CD8-positive, alpha-beta memory T cell (primary cell): ENCODE measurements at places on chromosomes 6 and 20. TPM values are rescaled to one million over a fixed set of nuclear protein-coding genes. Genes with fewer than 3 reads are reported as not detected.

- H3K4me1 ChIP-seq = no peaks in the 10 kb centered on the region
- H3K27ac ChIP-seq = no peak overlapping the region
- H3K4me3 ChIP-seq = no peak overlapping the region
- DNase-seq = no peak
- H3K36me3 ChIP-seq = no peaks in the 10 kb centered on the region
Observed at GRCh38 chr6:51570168-51570921, 517.1 kb downstream of the PKHD1 start.

GRCh38 chr6:45808917-45809316, 206.7 kb downstream of the CLIC5 start:
- no peak for DNase-seq
- no peaks in the 10 kb centered on the region for H3K36me3 ChIP-seq
- no peak overlapping the region for H3K27ac ChIP-seq

- DNase-seq = no peak
- no peaks in the 10 kb centered on the region for H3K4me1 ChIP-seq
- H3K27me3 ChIP-seq = no peaks in the 10 kb centered on the region
Observed at GRCh38 chr6:158077676-158078075, 90.4 kb downstream of the SERAC1 start.

- H3K4me3 ChIP-seq = no peak overlapping the region
- H3K4me1 ChIP-seq = no peaks in the 10 kb centered on the region
- no peaks in the 10 kb centered on the region for H3K36me3 ChIP-seq
- DNase-seq = no peak
- H3K27me3 ChIP-seq = no peaks in the 10 kb centered on the region
Observed at GRCh38 chr6:139881728-139882211, 507.3 kb upstream of the CITED2 start.

DNA sequence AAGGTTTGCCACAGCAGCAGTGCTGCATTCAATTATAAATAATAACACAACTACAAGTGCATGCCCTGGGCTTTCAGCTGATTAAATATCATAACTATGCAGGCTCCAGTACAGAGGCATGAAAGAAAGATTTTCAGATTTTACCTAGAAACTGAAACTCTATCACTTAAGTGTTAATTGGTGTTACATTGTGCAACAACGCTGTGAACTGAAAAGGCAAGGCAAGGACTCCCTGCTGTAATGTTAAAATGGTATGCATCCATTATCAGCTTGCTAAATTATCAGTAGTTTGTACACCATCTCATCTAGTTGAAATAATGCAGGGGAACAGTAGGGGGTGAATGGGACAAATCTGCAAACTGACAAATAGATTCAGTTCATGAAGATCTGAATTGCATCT, 976.7 kb upstream of the MANEA start:
- H3K27ac ChIP-seq = no peak overlapping the region
- H3K36me3 ChIP-seq = no peaks in the 10 kb centered on the region
- DNase-seq = no peak

EYA4 gene
- not detected for total RNA-seq

CCDC170 gene
- total RNA-seq = not detected

DNA sequence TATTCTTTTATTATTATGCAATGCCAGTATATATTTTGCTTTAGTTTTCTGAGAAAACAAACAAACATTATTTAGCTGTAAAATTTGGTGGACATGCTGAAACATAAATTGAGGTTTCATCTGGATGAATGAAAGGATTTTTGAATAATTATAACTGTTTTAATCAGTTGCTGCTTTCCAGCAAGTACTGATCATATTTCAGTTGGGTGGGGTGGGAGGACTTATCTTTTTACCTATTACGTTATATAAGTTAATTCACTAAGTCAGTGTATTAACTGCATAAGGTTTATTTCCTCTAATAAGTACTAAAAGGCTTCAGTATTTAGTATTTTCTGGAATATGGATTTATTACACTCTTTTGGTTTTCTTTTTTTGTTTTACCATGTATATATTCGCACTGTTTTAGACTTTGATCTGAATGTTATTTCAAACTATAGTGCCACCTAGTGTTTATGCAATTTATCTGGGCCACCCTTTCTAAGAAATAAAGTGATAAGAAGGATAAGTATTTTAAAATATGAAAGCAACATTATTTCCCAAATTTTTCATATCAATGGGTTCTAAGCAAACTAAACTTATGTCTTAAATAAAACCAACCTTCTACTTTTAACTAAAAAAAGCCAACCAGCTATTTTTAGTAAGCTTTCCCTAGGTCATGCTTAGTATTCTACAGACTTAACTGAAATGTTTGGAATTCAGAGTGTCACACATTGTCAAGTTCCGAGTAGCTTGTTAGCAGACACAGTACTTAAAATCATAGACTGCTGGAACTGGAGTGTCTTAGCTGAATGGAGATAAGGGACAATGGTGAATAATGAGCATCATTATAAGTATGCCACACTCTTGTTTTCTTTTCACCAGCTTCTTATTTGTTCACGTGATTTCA, 105.4 kb upstream of the MCHR2 start:
- no peaks in the 10 kb centered on the region for H3K36me3 ChIP-seq
- no peaks in the 10 kb centered on the region for H3K4me1 ChIP-seq
- no peak overlapping the region for H3K4me3 ChIP-seq
- no peaks in the 10 kb centered on the region for H3K27me3 ChIP-seq
- DNase-seq = no peak

GRCh38 chr6:30311101-30311500, 15.6 kb upstream of the TRIM39 start:
- no peak for DNase-seq
- no peak overlapping the region for H3K27ac ChIP-seq
- peaks cover 26% of the 10 kb centered on the region for H3K36me3 ChIP-seq
- no peaks in the 10 kb centered on the region for H3K4me1 ChIP-seq

DNA sequence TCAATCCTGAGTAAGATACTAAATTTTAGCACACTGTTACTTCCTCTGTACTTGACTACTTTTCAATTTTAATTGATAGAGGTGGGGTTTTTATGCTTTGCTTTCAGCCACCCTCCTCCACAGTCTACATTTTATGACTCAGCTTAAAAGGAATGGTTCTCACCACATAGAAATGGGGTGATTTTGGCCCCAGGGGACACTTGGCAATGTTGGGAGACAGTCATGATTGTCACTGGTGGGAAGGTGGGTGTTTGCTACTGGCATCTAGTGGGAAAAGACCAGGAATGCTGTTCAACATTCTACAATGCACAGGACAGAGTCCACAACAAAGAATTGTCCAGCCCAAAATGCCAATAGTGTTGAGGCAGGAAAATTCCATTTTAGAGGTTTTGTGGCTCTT, 71.3 kb downstream of the PCSK2 start:
- H3K4me1 ChIP-seq = no peaks in the 10 kb centered on the region
- H3K4me3 ChIP-seq = no peak overlapping the region
- no peak overlapping the region for H3K27ac ChIP-seq
- no peak for DNase-seq
- H3K27me3 ChIP-seq = no peaks in the 10 kb centered on the region

GRCh38 chr6:157434349-157435033, 53.5 kb downstream of the ZDHHC14 start:
- H3K4me3 ChIP-seq = no peak overlapping the region
- H3K4me1 ChIP-seq = no peaks in the 10 kb centered on the region
- H3K36me3 ChIP-seq = no peaks in the 10 kb centered on the region

- H3K36me3 ChIP-seq = peaks cover 32% of the 10 kb centered on the region
- no peaks in the 10 kb centered on the region for H3K4me1 ChIP-seq
- no peaks in the 10 kb centered on the region for H3K27me3 ChIP-seq
- H3K4me3 ChIP-seq = no peak overlapping the region
- no peak overlapping the region for H3K27ac ChIP-seq
Observed at GRCh38 chr6:42618686-42619085, 54.9 kb downstream of the UBR2 start.

BPIFB1 gene
- total RNA-seq = not detected

- H3K36me3 ChIP-seq = no peaks in the 10 kb centered on the region
- DNase-seq = no peak
- H3K27ac ChIP-seq = peak overlapping the region; percentile 55
- peaks cover 56% of the 10 kb centered on the region for H3K4me1 ChIP-seq
Observed at GRCh38 chr6:52388790-52389189, 26.8 kb downstream of the PAQR8 start.

GRCh38 chr20:36574366-36575135, 1.2 kb downstream of the TGIF2 start:
- no peaks in the 10 kb centered on the region for H3K27me3 ChIP-seq
- peak; percentile 41 for DNase-seq
- peak overlapping the region; percentile 66 for H3K4me3 ChIP-seq
- peaks cover 10% of the 10 kb centered on the region for H3K36me3 ChIP-seq
- peak overlapping the region; percentile 91 for H3K27ac ChIP-seq

- no peaks in the 10 kb centered on the region for H3K27me3 ChIP-seq
- H3K36me3 ChIP-seq = no peaks in the 10 kb centered on the region
- no peaks in the 10 kb centered on the region for H3K4me1 ChIP-seq
Observed at GRCh38 chr6:100923481-100924165, 42.5 kb upstream of the ASCC3 start.

DNA sequence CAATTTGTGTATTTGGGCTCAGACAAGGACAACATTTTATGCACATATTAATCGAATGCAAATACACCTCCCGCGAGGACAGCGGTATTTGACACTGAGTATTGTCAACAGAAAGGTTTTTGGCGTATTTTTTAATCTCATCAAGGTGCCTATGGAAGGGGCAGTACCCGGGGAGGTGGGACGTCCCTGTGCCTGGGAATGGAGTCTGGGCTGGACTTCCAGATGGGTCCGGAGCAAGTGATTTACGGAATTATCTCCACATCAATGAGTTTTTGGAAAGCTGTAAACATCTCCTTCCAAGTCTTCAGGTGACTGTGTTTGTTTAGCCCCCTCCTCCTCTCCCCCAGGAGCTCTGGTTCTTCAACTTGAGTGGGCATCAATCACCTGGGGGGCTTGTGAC, 39.8 kb downstream of the PRR18 start:
- H3K27me3 ChIP-seq = no peaks in the 10 kb centered on the region
- H3K27ac ChIP-seq = no peak overlapping the region
- H3K4me3 ChIP-seq = no peak overlapping the region

FRMD1 gene
- total RNA-seq = not detected

GRCh38 chr6:154218301-154218700, 138.3 kb downstream of the IPCEF1 start:
- peaks cover 45% of the 10 kb centered on the region for H3K4me1 ChIP-seq
- no peak overlapping the region for H3K4me3 ChIP-seq
- no peaks in the 10 kb centered on the region for H3K27me3 ChIP-seq
- DNase-seq = no peak
- H3K36me3 ChIP-seq = peaks cover 30% of the 10 kb centered on the region

DNA sequence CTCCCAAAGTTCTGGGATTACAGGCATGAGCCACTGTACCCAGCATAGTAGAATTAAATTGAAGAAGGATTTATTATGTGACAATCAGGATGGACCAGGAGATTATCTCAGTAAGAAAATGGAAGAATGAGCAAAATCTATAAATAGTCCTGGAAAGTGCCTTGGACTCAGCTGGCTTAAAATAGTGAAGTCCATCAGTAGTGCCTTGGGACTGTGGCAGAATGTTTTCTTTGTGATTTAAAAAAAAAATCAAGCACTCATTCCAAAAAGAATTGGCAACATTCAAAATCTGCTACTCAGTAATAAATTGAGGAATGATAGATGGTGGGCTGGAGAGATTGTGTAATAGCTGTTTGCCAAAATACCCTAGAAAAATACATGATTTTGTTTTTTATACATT, 37.0 kb upstream of the MAS1 start:
- no peaks in the 10 kb centered on the region for H3K27me3 ChIP-seq
- no peak overlapping the region for H3K27ac ChIP-seq
- H3K4me3 ChIP-seq = no peak overlapping the region
- DNase-seq = no peak

GRCh38 chr6:34178357-34179105, 32.6 kb upstream of the GRM4 start:
- H3K4me3 ChIP-seq = no peak overlapping the region
- no peaks in the 10 kb centered on the region for H3K36me3 ChIP-seq

- no peak overlapping the region for H3K4me3 ChIP-seq
- H3K27ac ChIP-seq = no peak overlapping the region
- H3K36me3 ChIP-seq = no peaks in the 10 kb centered on the region
Observed at GRCh38 chr6:133683606-133684005, 205.3 kb upstream of the TCF21 start.

- no peak overlapping the region for H3K4me3 ChIP-seq
- DNase-seq = no peak
- H3K4me1 ChIP-seq = no peaks in the 10 kb centered on the region
Observed at GRCh38 chr6:92762443-92763273, 656.7 kb downstream of the EPHA7 start.
